D341Med (cell line): ENCODE measurements at places on chromosomes 2 and 18.

DNA sequence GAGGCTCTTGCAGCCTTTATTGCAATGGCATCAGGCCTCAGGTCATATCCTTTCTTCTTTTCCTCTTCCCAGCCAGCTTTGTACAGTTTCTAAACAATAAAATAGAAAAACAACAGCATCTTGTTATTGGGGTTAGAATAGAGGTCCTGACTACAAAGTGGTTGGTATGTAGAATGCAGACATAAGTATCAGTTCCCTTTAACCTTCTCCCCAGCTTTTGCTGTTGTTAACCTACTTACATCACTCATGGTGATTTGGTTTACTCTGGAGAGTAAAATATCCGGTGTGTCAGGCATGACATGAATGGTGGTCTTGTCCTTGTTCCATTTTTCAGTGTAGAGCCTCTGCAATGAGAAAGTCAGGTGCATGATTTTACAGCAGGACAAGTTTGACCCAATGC is 69.8 kb downstream of the NEB start:
- no peak for DNase-seq

DNA sequence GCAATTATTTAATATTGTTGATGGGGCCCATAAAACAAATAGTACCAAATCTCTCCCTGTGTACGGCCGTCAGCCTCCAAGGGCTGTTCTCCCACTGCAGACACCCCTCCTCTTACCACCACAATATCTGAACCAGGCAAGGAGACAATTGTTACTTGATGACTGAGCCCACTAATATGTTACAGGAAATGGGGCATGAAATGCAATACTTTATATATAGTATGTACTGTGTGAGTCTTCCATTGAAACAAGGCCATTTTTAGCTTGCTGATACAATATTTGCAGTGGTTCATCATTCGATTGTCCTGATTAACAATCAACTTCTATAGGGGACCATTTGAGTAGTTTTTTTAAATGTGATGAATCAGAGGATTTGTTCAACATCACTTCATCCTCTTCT is 307.3 kb downstream of the GBX2 start:
- no peak for DNase-seq

- no peak for DNase-seq
These were observed 261.9 kb upstream of the FSHR start for GRCh38 chr2:49416252-49416651.

- no peak for DNase-seq
These were observed 13.6 kb upstream of the ZSCAN30 start for GRCh38 chr18:35303610-35304009.

DNA sequence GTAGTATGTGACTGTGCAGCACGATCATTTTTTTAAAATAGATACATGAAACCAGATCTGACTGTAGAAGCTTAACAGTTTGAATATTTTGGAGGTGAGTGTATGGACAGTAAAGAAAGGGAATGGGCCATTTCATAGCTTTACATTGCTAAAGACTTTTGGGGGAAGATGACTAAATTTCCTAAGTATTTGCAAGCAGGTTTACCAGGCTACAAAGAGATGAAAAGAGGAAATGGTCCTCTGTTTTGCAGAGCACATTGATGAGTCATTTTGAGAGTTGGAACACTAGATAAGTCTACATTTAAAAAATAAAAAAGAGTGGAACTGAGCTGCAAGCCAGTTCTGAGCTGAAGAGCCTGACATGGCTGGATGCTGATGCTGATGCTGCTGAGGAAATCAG is 115.7 kb upstream of the LRATD1 start:
- DNase-seq: no peak

- DNase-seq: no peak
These were observed 20.8 kb upstream of the ZNF396 start for GRCh38 chr18:35397976-35398375.

- no peak for DNase-seq
These were observed 56.6 kb upstream of the SETBP1 start for GRCh38 chr18:44624052-44624451.

- peak; percentile 88 for DNase-seq
These were observed 48.1 kb upstream of the ARL4C start for GRCh38 chr2:234544659-234545611.

DNA sequence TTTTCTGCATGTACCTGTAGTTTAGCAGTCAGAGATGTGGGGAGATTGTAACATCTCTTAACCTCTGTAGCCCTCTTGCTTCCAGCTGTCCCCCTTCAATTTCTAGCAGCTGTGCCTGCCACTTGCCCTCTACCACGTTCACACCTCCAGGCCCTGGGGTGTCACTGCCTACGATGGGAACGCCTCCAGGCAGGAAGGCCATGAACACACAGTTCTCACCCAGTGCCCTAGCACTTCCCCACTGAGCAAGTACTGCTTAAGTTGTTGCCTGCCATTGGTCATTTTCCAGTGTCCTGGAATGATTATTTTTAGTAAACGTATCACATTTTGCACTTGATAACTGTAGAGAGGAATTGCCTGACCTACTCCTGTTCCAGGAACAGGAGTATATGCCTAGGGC is 77.1 kb upstream of the B3GNT7 start:
- no peak for DNase-seq

- DNase-seq: no peak
These were observed 173.3 kb upstream of the SPRED2 start for GRCh38 chr2:65605743-65606058.

DNA sequence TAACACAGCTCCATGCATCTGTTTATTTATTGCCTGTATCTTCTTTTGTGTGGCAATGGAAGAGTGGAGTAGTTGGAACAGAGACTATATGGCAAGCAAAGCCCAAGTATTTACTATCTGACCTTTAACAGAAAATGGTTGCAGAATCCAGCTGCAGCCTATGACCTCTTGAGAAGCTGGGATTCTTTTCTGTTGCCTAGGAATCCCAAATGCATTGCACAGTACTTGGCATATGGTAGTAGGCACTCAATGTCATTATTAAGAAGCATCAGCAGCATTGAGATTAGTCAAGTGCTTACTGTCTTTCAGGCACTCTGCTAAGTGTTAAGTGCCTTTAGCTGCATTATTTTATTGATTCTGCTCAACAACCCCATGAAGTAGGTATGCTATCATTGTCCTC is 331.6 kb downstream of the CCDC85A start:
- no peak for DNase-seq

DNA sequence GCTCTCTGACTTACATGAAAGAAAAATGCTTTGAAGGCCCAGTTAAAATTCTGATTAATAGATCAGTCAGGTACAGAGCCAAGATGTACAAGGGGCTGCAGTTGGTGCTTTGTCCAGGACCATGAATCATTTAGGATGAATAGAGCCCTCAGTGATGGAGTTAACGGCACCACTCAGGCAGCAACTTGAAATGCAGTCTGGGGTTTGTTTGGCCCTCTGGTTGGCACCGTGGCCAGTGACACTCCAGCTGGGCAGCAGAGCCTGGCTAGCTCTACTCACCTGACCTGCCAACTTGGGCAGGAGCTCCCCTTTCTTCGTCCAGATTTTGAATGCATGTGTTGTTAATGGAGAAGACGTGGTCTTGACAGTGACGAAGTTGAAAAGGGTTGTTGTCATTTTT is 493.0 kb upstream of the ACVR2A start:
- DNase-seq: no peak

- DNase-seq: no peak
These were observed 214.0 kb downstream of the SS18 start for GRCh38 chr18:25876330-25876948.

DNA sequence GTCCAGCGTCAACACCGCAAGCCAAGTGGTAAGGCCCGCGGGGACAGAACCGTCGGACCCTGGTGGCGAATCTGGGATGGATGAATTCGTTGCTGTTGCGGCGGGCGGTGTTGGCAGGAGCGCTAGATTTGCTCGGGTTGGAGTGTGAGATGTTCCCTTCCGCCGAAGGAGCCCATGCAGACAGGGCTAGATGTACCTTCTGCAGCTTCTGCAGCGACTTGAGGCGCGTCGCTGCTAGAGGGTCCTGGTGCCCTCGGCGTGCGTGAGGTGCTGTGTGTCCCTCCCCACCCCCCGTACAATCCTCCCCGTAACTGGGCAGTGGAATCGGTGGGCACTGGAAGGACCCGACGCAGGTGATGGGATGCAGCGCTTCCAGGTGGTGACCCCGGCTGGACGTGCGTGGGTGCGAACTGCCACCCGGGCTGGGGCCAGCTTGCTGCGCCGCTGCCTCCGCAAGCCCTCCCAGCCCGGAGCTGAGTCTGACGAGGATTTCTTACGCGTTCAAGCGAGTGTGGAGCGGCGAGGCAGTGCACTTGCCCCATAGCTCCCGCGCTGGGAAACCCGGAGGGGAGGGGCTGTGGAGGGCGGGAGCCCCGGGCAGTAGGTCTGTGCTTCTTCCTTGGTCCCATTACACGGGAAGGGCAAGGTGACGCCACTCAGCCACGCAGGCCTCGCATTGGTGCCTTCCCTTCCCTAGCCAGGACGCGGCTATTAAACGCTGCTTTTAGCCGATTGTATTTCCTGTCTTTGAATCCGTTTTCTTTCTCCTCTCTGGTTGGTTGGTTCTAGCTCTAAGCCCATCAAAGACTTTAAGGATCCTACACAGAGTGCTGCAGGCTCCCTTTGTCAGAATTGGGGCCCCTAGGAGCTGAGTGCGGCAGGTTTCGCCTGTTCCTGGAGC is 34.2 kb downstream of the CHRNA1 start:
- DNase-seq: peak; percentile 45

DNA sequence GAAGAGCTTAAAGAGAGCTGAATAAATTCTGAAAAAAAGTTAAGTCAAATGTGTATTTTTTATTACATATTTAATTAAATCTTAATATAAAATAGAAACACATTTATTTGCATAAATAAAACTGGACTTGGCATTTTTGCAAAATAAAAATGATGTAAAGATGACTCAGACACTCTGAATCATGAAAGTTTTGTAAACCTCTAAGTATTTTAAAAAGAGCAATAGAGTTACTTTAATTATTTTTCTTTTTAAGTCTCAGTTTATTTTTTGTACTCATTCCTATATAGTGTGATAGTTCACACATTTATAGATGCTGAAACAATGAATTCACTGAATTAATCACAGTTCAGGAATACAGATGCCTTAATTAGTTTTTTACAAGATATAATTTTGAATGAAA is 109.9 kb upstream of the DTNA start:
- DNase-seq: no peak

GRCh38 chr2:55441280-55441892 is 21.7 kb upstream of the CCDC88A start:
- no peak for DNase-seq

GRCh38 chr18:58388736-58389135 is 240.2 kb downstream of the ALPK2 start:
- no peak for DNase-seq

- DNase-seq: no peak
These were observed 66.5 kb upstream of the SLC1A4 start for GRCh38 chr2:64922482-64923384.

GRCh38 chr18:9731380-9731779 is 23.3 kb downstream of the RAB31 start:
- no peak for DNase-seq

DNA sequence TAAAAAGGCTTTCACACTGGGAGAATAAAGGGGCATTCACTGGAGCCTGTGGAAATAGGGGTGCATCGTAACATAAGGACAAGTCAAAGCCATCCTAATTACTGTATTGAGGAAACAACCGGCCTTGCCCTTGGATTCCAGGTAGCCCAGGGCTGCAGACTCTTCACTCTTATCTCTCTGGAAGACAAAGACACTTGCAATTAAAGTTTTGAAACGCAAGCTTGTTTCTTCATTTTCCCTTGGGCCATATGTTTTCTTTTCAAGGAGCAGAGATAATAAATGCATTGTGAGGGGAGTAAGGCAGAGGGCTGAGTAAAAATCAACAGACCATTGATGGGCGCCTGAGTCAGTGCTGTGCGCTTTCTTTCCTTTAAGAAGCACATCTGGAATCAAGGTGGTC is 11.5 kb downstream of the TNFRSF11A start:
- no peak for DNase-seq

GRCh38 chr2:221420245-221420644 is 151.9 kb downstream of the EPHA4 start:
- DNase-seq: no peak

GRCh38 chr2:118239284-118239683 is 151.0 kb downstream of the INSIG2 start:
- no peak for DNase-seq

DNA sequence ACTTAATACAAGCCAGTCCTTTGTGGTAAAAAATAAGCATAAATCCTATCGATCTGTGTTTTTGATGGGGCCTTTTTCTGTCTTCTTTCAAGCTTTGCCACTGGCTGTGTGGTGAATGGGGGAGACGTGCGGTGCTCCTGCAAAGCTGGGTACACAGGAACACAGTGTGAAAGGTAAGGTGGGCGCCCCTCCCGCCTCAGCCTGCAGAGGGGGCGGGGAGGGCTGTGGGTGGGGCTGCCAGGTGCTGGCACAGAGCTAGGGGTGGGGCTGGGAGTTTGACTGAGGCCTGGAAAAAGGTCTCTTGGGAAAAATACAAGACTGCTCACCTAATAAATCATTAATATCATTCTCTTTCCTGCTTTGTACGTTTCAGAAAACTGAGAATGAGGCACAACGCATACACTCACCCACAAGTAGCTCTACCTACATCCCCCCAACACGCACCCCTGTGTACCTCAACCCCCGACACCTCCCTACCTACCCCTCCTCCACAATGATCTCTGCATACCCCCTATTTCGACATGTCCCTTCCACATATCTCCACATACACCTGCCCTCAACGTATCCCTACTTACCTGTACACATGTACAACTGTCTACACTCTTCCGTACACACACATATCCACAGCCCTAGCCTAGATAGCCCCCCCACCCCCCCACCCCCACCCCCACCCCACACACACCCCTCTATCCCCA is 129.7 kb upstream of the TTC39C start:
- no peak for DNase-seq

DNA sequence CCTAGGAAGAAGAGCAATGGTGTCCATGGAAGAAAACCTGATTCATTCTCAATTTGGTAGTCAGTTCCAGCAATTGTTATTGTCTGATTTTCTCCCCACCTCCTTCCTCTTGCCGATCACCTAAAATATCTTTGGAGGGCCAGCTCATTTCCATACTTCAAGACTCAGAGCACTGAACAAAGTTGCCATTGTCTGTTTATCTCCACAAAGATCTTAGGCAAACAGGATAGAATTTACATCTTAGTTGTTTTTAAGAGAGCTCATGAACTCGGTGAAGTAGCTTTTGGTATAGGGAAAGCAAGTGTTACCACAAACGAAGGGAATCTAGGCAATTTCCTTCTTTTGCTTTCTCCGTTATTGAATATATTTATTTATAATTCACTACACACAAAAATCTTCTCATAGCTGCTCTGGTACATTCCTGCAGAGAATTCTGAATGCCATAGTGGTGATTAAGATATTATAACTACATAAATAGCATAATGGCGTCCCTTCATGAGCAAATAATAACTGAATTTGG is 41.5 kb upstream of the CHST9 start:
- DNase-seq: no peak

GRCh38 chr2:1751767-1752725 is 7.7 kb upstream of the PXDN start:
- no peak for DNase-seq
